ENCODE measurements at places on chromosomes 11 and 22. TPM values are rescaled to one million over a fixed set of nuclear protein-coding genes. Genes with fewer than 3 reads are reported as not detected.
A peak's percentile ranks its signal among the peaks of the same experiment; 100 is the strongest.

GRCh38 chr11:125088123-125088522 lies 23.3 kb downstream of the TMEM218 start:
- peaks cover 15% of the 10 kb centered on the region for H3K4me1 ChIP-seq
- H3K27me3 ChIP-seq: no peaks in the 10 kb centered on the region
- H3K4me3 ChIP-seq: no peak overlapping the region
- no peak for DNase-seq
- H3K36me3 ChIP-seq: no peaks in the 10 kb centered on the region

DNA sequence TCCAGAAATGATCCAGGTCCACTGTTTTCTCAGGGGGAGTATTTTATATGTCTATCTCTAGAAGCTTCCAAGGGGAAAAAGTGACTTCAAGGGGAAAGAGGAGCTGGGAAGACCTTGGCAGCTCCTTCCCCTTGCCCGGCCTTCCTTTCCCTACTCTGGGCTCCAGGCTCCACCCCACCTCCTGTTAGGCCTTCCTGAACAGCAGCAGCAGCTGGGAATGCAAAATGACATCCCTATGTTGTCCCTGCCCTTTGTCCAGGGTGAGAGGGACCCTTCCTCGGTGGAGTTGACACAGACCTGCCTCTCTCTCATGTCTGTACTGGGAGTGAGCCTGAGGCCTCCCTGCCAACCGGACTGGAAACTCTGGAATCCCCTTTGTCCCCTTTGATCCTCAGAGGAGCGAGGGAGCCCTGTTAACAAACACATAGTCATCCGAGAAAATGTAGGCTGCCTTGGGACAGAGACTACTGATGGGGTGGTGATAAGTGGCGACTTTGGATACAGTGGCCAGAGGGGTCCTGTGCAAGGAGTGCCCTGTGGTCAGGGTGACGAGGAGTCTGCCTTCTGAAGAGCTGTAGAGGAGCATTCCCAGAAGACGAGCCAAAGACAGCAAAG lies 9.0 kb upstream of the MALAT1 start:
- H3K27me3 ChIP-seq: no peaks in the 10 kb centered on the region
- DNase-seq: no peak
- H3K4me3 ChIP-seq: no peak overlapping the region
- H3K27ac ChIP-seq: peak overlapping the region; percentile 98

- DNase-seq: no peak
- H3K36me3 ChIP-seq: no peaks in the 10 kb centered on the region
- no peak overlapping the region for H3K4me3 ChIP-seq
- H3K4me1 ChIP-seq: peaks cover 14% of the 10 kb centered on the region
- no peak overlapping the region for H3K27ac ChIP-seq
- no peaks in the 10 kb centered on the region for H3K27me3 ChIP-seq
Measured at GRCh38 chr22:29734406-29734805, 14.6 kb downstream of the CABP7 start.

LGR4 gene
- 99.6 TPM for total RNA-seq

DNA sequence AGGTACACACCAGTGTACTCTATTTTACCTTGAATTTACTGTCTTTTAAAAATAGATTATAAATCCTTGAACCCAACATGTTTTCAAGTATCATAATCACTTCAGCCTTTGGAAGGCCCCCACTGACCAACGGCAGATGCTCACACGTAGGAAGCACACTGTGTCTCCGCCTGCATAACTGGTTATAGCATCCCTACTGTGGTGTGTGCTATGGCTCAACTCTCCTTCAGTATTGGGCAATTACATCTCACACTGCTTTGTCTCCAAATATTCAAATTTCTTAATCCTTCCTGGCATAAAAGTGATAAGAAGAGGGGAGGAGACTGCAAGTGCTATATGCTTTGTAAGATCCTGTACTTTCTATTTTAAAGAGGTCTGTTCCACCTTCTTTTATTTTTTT lies 165.7 kb downstream of the CADM1 start:
- DNase-seq: no peak
- no peak overlapping the region for H3K27ac ChIP-seq
- H3K36me3 ChIP-seq: no peaks in the 10 kb centered on the region
- no peak overlapping the region for H3K4me3 ChIP-seq
- no peaks in the 10 kb centered on the region for H3K4me1 ChIP-seq

HEPN1 gene
- not detected for total RNA-seq

DNA sequence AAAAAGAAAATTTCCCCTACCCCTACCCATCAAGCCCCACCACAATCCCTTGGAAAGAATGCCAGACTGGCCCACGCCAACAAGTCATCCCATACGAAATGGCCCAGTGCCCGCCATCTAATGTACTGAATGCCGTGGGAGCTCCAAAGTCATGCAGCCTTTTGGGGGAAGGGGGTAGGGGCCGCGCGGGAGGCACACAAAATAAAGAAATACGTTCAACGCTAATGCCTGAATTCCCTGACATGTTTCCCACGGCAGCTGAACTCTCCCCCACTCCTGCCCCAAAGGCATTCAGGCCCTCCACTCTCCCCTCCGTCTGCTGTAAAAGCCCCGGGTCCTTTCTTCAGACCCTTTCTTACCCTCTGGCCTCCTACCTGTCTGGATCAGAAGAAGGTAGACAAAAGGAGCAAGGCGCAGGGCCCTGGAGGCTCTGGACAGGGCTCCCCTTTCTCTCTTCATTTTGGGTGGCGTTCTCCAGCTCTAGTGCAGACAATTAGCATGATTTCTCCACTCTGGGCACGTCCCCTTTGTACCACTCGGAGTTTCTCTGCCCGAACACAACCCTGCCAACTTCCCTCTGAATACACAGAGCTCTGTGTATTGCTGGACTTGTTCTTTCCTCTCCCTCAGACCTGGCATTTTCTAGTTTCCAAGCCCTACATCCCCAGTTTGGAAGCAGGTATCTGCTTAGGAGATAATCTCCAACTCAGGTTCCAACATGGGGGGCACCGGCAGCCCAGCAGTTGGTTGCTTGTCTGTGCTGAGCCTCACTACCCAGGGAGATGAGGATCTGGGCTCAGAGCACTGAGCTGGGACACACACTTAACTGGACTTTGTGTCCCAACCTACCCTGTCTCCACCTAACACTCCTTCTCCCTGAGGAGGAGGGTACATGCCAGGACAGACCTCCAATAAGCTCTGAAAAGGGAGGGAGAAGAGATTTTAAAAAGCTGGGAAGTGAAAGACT lies at the start of gene HEPACAM:
Gene HEPACAM, minus strand, starts transcription at position 500 of the 967 bp plus-strand sequence. Its CDS starts 41 bp downstream, at position 459.
- no peaks in the 10 kb centered on the region for H3K4me1 ChIP-seq
- no peak within 1 kb of the TSS for H3K4me3 ChIP-seq
- peaks cover 11% of the 10 kb centered on the region for H3K27me3 ChIP-seq
- DNase-seq: no peak

GRCh38 chr11:20654038-20654437 lies 15.3 kb upstream of the NELL1 start:
- H3K27me3 ChIP-seq: no peaks in the 10 kb centered on the region
- H3K27ac ChIP-seq: no peak overlapping the region

DNA sequence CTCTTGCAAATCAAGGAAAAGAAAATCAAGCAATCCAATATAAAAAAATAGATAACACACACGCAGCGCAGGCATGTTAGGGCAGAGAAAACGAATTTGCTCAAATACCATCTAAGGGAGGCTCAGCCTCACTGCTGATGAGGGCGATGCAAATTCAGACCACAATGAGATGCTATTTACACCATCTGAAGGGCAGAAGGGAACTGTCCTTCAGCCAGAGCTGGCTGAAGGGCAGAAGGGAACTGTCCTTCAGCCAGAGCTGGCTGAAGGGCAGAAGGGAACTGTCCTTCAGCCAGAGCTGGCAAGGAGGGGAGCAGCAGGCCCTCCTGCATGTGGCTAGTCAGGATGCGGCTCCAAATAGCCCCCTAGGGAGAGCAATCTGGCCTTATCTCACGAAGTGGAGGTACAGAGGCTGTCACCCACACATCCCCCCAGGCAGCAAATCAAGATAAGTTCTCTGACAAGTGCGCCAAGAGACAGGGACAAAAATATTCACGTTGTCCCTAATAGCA lies 7.6 kb upstream of the SLC39A13 start:
- H3K4me3 ChIP-seq: peak overlapping the region; percentile 53
- H3K4me1 ChIP-seq: peaks cover 21% of the 10 kb centered on the region
- no peak for DNase-seq
- H3K27ac ChIP-seq: peak overlapping the region; percentile 99
- no peaks in the 10 kb centered on the region for H3K36me3 ChIP-seq

DNA sequence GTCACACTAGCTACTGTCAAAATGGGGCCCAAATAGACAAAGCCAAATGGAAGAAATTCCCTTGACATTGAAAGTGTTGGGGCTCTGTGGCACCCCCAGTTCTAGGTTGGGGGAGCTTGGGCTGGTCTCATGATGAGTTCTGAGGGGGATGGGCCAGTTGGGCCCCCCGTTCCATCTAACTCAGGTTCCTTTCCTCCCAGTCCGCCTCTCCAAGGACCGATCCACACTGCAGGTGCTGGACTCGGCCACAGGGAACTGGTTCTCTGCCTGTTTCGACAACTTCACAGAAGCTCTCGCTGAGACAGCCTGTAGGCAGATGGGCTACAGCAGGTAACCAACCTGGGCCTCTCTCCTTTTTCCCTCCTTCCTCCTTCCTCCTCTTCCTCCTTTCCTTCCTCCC lies 17.7 kb upstream of the SMIM35 start:
- DNase-seq: no peak
- H3K27me3 ChIP-seq: no peaks in the 10 kb centered on the region
- H3K4me3 ChIP-seq: no peak overlapping the region
- peaks cover 7% of the 10 kb centered on the region for H3K4me1 ChIP-seq

MS4A3 gene
- not detected for total RNA-seq

DNA sequence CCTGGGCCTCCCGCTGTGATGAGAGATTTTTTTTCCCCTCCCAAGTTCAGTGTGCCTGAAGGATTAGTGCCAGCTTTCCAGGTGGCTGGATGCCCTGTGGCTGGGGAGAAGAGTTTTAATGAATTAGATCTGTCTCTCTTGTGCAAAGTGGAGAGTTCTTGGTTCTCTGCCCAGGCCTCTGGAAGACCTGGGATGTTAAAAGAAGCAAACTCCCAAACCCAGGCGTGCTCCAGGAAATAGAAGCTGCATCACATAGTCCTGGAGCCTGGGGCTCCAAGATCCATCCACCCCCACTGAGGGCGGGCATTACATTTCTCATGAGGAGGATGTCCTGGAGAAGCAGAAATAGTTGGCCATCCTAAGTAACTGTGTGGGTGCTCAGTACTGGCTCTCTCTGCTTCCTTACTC lies 30.6 kb downstream of the SDHAF2 start:
- no peaks in the 10 kb centered on the region for H3K36me3 ChIP-seq
- H3K4me1 ChIP-seq: no peaks in the 10 kb centered on the region
- DNase-seq: no peak
- no peak overlapping the region for H3K27ac ChIP-seq
- H3K27me3 ChIP-seq: no peaks in the 10 kb centered on the region

DNA sequence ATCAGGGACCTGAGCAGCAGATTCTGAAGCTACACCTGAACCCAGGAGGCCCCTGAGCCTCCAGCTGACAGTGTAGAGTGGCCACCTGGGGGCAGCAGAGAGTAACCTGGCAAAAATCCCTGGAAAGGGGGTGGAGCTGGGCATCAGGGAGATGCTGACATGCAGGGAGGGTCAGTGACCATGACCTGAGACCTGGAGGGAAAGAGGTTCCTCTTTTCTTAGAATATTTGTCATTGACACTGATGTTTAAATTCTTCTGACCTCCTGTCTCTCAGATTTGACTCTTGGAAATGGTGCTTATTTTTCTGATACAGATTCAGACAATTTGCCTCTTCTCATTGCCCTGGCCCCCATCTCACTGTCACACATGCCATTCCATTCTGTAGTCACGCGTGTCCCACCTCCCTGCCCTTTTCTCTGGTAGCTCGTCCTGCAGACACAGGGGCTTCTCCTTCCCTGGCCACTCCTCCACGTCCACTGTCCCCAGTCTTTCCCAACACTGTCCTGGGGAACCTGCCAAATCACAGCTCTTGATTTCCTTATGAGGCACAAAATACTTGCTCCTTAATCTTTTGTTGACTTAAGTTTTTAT lies 117.2 kb upstream of the IGLL5 start:
- H3K4me1 ChIP-seq: no peaks in the 10 kb centered on the region
- peak; percentile 80 for DNase-seq
- no peaks in the 10 kb centered on the region for H3K36me3 ChIP-seq
- H3K4me3 ChIP-seq: no peak overlapping the region
- no peak overlapping the region for H3K27ac ChIP-seq

GRCh38 chr11:10973416-10973815 lies 115.6 kb upstream of the ZBED5 start:
- H3K36me3 ChIP-seq: no peaks in the 10 kb centered on the region
- no peak overlapping the region for H3K27ac ChIP-seq
- H3K4me3 ChIP-seq: no peak overlapping the region
- no peaks in the 10 kb centered on the region for H3K27me3 ChIP-seq
- DNase-seq: no peak

DNA sequence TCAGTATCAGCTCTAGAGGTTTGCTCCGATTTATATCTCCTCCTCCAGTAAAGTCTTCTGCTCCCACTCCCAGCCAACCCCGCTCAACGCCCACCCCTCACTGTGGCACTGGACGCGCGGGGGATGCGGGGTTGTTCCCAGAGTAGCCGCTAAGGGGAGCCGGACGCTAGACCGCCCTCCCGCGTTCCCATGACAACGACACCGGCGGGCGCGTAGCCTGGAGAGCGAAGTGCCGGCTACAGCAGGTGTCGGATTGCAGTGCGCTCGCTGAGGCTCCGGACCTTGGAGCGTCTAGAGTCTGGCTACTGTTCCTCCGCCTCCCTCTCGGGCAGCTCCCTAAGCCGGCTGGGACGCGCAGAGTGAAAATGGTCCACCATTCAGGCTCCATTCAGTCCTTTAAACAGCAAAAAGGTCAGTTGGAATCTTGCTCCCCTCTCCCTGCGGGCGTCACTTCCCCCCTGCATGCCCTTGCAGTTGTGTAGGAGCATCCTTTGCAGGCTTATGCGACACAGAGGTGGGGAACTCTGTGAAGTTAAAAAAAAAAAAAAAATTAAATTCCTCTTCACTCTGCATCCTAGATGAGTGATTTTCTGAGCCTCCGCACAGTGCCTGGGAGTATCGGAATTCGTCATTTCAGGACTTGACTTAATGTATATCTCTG lies at the start of gene ANO3:
Gene ANO3, plus strand, starts transcription at position 220 of the 661 bp plus-strand sequence. Its CDS starts 146 bp downstream, at position 366.
- no peaks in the 10 kb centered on the region for H3K36me3 ChIP-seq
- peaks cover 37% of the 10 kb centered on the region for H3K4me1 ChIP-seq
- H3K27me3 ChIP-seq: no peaks in the 10 kb centered on the region
- DNase-seq: peak; percentile 97

- no peak overlapping the region for H3K4me3 ChIP-seq
- no peak overlapping the region for H3K27ac ChIP-seq
- no peaks in the 10 kb centered on the region for H3K36me3 ChIP-seq
- H3K4me1 ChIP-seq: peaks cover 25% of the 10 kb centered on the region
- no peak for DNase-seq
Measured at GRCh38 chr11:121754598-121754997, 301.8 kb upstream of the SORL1-AS1 start.

Measured in GM23338 (cell line).